ENCODE measurements at places on chromosomes 11 and 22. TPM values are rescaled to one million over a fixed set of nuclear protein-coding genes. Genes with fewer than 3 reads are reported as not detected.

- no peaks in the 10 kb centered on the region for H3K36me3 ChIP-seq
- DNase-seq, result no peak
Measured at GRCh38 chr22:17707526-17707925, 66.7 kb downstream of the BID start.

Gene FOLR1
- total RNA-seq, result not detected

DNA sequence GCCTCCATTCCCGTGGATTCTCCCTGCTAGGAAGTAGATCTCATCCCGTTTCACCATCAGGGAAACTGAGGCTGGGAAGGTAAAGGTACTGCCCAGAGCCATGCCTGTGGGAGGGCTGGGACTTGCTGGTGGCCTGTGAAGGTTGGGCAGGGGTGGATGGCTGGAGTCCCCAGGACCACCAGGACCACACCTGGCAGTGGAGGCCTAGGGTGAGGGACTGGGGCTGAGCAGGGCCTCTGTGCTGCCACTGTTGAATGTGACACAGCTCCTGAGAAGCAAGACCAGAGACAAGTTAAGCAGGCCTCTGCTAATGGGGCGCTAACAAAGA, 26.2 kb upstream of the PRODH start:
- no peaks in the 10 kb centered on the region for H3K36me3 ChIP-seq
- no peak overlapping the region for H3K4me3 ChIP-seq
- DNase-seq, result no peak
- no peaks in the 10 kb centered on the region for H3K4me1 ChIP-seq

Gene NNMT
- total RNA-seq, result 121 TPM

DNA sequence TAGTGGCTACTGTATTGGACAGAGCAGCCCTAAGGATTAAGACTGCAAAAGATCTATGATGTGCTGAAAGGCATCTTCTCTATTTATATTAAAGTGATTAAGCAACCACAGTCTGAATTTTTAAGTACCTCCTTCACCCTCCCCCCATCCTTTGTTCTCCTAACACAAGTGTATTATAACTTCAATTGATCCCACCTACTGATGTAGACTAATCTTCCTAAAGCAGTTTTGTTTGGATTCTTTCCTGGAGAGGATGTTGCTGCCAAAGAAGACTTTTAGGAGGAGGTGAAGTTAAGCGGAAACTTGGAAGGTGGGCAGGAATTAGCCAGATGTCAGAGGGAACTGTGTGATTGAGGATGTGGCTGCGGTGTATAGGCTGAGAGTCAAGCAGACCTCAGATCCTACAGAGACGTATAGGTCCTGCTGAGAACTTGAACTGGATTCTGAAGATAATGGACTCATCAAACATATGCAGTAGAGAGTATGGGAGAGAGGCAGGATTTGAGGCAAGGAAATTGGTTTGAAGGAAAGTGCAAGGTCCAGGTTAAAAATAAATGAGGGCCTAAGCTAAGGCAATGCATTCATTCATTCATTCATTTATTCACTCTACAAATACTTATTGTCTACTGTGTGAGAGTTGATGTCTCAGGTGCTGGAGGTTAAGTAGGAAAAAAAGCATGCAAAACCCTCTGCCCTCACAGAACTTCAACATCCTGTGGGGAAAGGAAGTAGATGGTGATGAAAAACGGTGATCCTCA, 5.2 kb upstream of the RASSF10 start:
- H3K27ac ChIP-seq, result no peak overlapping the region
- H3K36me3 ChIP-seq, result no peaks in the 10 kb centered on the region
- H3K27me3 ChIP-seq, result no peaks in the 10 kb centered on the region
- no peak overlapping the region for H3K4me3 ChIP-seq
- DNase-seq, result no peak

DNA sequence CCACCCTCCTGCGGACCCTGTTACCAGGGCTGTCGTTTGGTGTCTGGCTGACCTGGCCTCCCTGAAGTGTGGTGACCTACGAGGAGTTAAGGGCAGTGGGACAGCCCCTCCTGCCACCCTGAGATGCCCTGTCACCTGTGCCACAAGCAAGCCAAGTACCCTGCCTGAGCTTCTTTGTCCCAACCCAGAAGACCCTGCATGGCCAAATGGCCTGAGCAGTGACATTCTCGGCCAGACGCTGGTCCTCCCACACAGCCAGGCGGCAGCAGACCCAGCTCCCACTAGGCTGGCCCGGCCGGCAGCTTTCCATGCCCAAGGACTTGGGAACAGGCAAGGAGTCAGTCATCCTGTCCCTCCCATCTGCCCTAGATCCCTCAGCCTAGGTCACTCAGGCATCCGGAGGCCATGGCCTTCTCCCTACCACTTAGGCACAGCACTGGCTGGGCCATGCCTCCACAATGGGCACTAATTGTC, 7.6 kb downstream of the ARVCF start:
- no peaks in the 10 kb centered on the region for H3K27me3 ChIP-seq
- no peak overlapping the region for H3K4me3 ChIP-seq
- no peak overlapping the region for H3K27ac ChIP-seq

DNA sequence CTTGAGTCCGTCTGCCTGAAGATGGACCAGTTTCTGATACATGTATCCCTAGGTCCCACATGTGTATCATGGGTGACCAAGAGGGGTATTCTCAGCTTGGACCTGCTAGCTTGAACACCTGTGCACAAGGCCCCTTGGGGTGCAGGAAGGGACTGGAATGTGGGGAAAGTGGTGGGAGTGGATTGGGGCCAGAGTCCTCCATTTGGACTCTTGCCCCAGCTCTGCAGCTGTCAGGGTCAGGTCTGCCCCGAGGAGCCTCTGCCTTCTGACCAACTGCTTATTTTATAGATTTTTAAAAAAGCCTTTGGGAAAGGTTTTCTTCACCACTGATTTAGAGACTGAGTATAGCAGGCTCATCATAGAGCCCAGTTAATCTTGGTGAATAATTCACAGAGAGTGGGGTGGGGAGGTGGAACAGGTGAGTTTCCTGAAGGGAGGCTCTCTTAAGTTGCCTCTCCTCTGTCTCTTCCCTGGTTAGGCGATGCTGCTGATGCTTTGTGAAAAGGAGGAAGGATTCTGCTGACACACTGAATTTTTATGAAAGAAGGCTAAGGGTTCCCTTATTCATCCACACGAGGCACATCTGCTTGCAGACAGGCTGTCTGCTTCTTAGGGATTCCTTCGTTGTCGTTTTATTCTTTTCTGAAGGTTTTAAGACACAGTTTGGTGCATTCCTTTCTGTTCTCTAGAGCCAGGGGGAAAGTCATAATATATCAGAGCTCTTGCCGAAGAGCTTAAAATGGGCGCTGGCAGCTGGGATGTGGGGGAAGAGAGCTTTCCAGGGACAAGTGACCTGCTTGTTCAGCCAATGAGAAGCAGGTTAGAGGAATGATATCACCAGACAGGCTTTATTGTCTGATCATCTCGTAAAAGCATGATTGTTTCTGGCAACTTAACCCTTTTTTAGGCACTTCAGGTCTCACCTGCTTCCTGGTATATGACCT, 19.9 kb downstream of the TRIM44 start:
- peak overlapping the region; percentile 12 for H3K4me3 ChIP-seq
- no peaks in the 10 kb centered on the region for H3K27me3 ChIP-seq
- peak; percentile 51 for DNase-seq
- H3K36me3 ChIP-seq, result no peaks in the 10 kb centered on the region
- H3K27ac ChIP-seq, result no peak overlapping the region

Gene BRD1
- total RNA-seq, result 75.1 TPM

- H3K4me3 ChIP-seq, result no peak overlapping the region
- DNase-seq, result no peak
- H3K4me1 ChIP-seq, result no peaks in the 10 kb centered on the region
- no peaks in the 10 kb centered on the region for H3K27me3 ChIP-seq
Measured at GRCh38 chr11:124884340-124884739, 13.3 kb downstream of the ROBO4 start.

GRCh38 chr11:133949129-133949528, 7.6 kb downstream of the IGSF9B start:
- no peaks in the 10 kb centered on the region for H3K4me1 ChIP-seq
- DNase-seq, result no peak
- no peak overlapping the region for H3K4me3 ChIP-seq
- no peaks in the 10 kb centered on the region for H3K36me3 ChIP-seq
- no peaks in the 10 kb centered on the region for H3K27me3 ChIP-seq
- no peak overlapping the region for H3K27ac ChIP-seq

DNA sequence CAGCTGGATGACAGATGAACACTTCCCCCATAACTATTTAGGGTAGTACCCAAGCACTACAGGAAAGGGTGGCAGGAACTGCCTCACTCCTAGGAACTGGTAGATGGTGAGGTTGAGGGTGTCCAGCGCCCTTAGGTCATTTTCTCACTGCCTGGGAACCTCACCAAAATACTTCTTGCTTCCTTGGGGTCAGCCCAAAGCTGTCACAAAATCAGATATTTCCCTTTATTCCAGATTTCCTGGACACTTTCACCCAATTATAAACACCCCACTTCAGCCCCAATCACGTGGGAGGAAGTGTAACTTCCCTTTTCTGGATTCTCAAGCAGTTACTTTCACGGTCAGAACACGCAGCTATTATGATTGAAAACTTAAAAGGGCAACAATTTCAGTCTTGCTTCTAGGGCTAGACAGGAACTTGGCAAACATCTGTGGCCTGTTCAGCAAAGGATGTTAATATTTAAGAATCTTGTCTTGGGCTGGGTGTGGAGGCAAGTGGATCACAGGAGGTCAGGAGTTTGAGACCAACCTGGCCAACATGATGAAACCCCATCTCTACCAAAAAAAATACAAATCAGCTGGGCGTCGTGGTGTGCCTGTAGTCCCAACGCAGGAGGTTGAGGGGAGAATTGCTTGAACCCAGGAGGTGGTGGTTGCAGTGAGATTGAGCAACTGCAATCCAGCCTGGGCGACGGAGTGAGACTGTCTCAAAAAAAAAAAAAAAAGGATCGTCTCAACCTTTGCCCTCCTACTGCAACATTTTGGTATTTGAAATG, 4.0 kb downstream of the FTH1 start:
- DNase-seq, result peak; percentile 63
- H3K27ac ChIP-seq, result peak overlapping the region; percentile 75
- peak overlapping the region; percentile 95 for H3K4me3 ChIP-seq
- peaks cover 22% of the 10 kb centered on the region for H3K36me3 ChIP-seq
- peaks cover 56% of the 10 kb centered on the region for H3K4me1 ChIP-seq
- H3K27me3 ChIP-seq, result no peaks in the 10 kb centered on the region

Gene UVRAG
- 22.9 TPM for total RNA-seq

Gene TIMP3
- 93.3 TPM for total RNA-seq

Gene GAB2
- 40.5 TPM for total RNA-seq

GRCh38 chr22:19085233-19085718, 36.9 kb downstream of the DGCR2 start:
- peaks cover 8% of the 10 kb centered on the region for H3K4me1 ChIP-seq
- no peaks in the 10 kb centered on the region for H3K36me3 ChIP-seq
- no peak overlapping the region for H3K27ac ChIP-seq
- DNase-seq, result no peak

DNA sequence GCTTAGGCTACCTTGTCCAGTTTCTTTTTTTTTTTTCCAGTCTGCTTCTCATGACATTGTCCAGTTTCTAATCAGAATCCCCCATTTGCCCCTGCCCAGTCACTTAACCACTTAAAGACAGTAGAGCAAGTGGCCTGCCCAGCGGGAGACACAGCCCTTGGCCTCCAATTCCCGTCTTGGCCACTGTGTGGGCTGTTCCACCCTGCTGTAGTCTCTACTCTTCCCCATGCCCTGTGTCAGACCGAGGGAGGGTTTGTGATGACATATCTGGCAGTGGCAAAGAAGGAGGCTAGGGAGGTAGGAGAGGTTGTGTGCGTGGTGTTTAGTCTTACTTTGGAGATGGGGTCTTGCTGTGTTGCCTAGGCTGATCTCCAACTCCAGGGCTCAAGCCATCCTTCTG, 11.5 kb downstream of the PPFIA1 start:
- no peaks in the 10 kb centered on the region for H3K27me3 ChIP-seq
- H3K27ac ChIP-seq, result no peak overlapping the region
- peaks cover 80% of the 10 kb centered on the region for H3K36me3 ChIP-seq
- no peak overlapping the region for H3K4me3 ChIP-seq

GRCh38 chr11:132655187-132655855, 877.0 kb downstream of the OPCML start:
- no peak overlapping the region for H3K27ac ChIP-seq
- H3K36me3 ChIP-seq, result no peaks in the 10 kb centered on the region
- H3K4me1 ChIP-seq, result no peaks in the 10 kb centered on the region
- no peaks in the 10 kb centered on the region for H3K27me3 ChIP-seq
- no peak overlapping the region for H3K4me3 ChIP-seq

Gene PHF21B
- total RNA-seq, result not detected

DNA sequence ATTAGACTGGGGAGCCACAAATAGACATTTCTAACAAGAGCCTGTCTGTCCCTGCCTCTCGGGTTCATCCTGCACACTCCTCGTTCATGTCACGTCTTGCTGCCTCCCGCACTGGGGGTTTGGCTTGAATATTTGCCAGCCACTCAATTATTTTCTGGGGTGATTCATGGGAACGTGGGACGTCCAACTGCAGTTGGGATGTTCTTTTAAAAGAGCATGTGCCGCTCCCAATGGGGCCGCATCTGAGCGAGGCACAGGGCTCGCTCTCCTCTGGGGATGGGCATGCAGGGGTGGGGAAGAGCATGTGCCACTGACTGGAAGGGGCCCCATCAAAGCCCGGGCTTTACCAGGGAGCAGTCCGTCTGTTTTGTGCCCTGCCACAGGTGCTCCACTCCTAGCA, 43.4 kb downstream of the PARVG start:
- H3K4me3 ChIP-seq, result no peak overlapping the region
- H3K36me3 ChIP-seq, result no peaks in the 10 kb centered on the region
- no peaks in the 10 kb centered on the region for H3K27me3 ChIP-seq
- no peak for DNase-seq
- H3K27ac ChIP-seq, result no peak overlapping the region

GRCh38 chr11:32888805-32889204, 3.8 kb upstream of the QSER1 start:
- no peaks in the 10 kb centered on the region for H3K36me3 ChIP-seq
- no peaks in the 10 kb centered on the region for H3K27me3 ChIP-seq
- H3K4me1 ChIP-seq, result no peaks in the 10 kb centered on the region
- DNase-seq, result no peak
- H3K4me3 ChIP-seq, result no peak overlapping the region

Gene LRRC32
- total RNA-seq, result 29.7 TPM

- no peak overlapping the region for H3K27ac ChIP-seq
- no peaks in the 10 kb centered on the region for H3K4me1 ChIP-seq
- DNase-seq, result peak; percentile 36
- no peaks in the 10 kb centered on the region for H3K36me3 ChIP-seq
- no peaks in the 10 kb centered on the region for H3K27me3 ChIP-seq
- no peak overlapping the region for H3K4me3 ChIP-seq
Measured at GRCh38 chr11:69834251-69834650, 15.0 kb upstream of the FGF3 start.

- no peak overlapping the region for H3K4me3 ChIP-seq
- H3K27ac ChIP-seq, result no peak overlapping the region
- H3K4me1 ChIP-seq, result no peaks in the 10 kb centered on the region
- no peaks in the 10 kb centered on the region for H3K36me3 ChIP-seq
Measured at GRCh38 chr11:29135504-29135903, 881.3 kb downstream of the KCNA4 start.

- H3K27ac ChIP-seq, result no peak overlapping the region
- H3K4me3 ChIP-seq, result no peak overlapping the region
- no peaks in the 10 kb centered on the region for H3K27me3 ChIP-seq
- H3K4me1 ChIP-seq, result no peaks in the 10 kb centered on the region
Measured at GRCh38 chr11:134644476-134645456, 232.7 kb upstream of the B3GAT1 start.

- no peak overlapping the region for H3K4me3 ChIP-seq
- H3K27me3 ChIP-seq, result no peaks in the 10 kb centered on the region
Measured at GRCh38 chr22:39185601-39186012, 33.1 kb upstream of the CBX7 start.

GRCh38 chr11:15826826-15827225, 529.5 kb downstream of the SOX6 start:
- H3K27me3 ChIP-seq, result no peaks in the 10 kb centered on the region
- no peak overlapping the region for H3K27ac ChIP-seq
- peak; percentile 54 for DNase-seq
- no peak overlapping the region for H3K4me3 ChIP-seq
- peaks cover 5% of the 10 kb centered on the region for H3K4me1 ChIP-seq

GRCh38 chr11:12403122-12403996, 26.0 kb downstream of the PARVA start:
- DNase-seq, result no peak
- H3K4me3 ChIP-seq, result no peak overlapping the region
- peak overlapping the region; percentile 53 for H3K27ac ChIP-seq
- no peaks in the 10 kb centered on the region for H3K4me1 ChIP-seq
